Vagina (tissue), 2 donors: ENCODE measurements at places on chromosomes 1 and 21.
A peak's percentile ranks its signal among the peaks of the same experiment; 100 is the strongest.

GRCh38 chr1:33350611-33351280 lies 29.8 kb upstream of the A3GALT2 start:
- no peak for DNase-seq

DNA sequence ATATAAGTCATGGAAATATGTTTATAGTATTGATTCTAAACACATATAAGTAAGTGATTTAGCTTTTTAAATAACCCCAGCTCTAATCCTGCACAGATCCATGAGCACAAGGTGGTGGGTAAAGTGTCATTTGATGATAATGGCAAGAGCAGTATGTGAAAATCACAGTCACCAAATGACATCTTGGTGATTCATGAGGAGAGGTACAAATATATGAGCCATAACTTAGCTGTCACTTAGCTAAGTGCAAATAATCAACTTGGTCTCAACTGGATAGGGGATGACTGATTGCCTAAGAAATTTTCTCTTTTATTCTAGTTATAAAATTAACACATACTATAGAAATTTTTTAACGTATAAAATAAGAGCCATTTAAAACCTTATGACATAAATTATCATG lies 198.1 kb downstream of the ZZZ3 start:
- no peak for DNase-seq

DNA sequence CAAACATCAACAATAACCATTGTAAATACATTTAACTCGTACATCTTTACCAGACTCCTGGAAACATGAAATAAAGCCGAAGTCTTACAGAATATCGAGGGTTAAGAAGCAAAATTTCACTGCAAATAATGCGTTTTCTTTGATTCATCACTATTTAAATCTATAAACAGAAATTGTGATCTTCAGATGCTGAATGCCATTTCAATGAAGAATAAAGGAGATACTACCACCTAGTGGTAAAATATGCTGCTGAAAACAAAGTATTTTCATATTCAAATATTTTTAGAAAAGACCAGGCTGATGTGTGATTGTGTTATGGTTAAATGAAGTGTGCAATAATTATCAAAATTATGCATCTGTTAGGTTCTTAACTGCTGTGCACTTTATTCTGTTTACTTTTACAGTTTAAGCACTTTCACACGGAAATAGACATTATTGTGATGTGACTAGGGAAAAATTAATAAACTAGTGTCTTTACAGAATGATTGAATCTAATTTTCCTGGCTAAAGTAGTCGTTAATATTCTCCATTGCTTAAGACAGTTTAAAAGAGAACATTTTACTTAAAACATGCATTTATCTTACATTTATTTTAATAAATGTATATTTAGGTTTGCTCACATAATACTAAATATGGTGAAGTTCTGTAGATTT lies 1093.1 kb downstream of the MRPL39 start:
- no peak for DNase-seq

GRCh38 chr1:216749232-216749631 lies 26.0 kb upstream of the ESRRG start:
- DNase-seq, result no peak

DNA sequence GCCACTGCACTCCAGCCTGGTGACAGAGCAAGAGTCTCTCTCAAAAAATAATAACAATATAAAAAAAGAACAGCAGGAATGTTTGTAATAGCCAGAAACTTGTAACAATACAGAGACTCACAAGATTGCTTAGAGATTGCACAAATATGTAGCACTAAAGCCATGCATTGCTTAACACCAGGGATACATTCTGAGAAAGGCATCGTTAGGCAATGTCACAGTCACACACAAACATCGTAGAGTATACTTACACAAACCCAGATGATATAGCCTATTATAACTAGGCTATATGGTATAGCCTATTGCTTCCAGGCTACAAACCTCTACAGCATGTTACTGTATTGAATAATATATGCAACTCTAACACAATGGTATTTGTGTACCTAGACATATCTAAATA lies 45.3 kb downstream of the GPATCH2 start:
- no peak for DNase-seq

GRCh38 chr1:110634455-110635311 lies 28.5 kb upstream of the KCNA2 start:
- DNase-seq, result peak; percentile 89

GRCh38 chr1:205245096-205245495 lies 17.4 kb downstream of the TMCC2 start:
- DNase-seq, result no peak

DNA sequence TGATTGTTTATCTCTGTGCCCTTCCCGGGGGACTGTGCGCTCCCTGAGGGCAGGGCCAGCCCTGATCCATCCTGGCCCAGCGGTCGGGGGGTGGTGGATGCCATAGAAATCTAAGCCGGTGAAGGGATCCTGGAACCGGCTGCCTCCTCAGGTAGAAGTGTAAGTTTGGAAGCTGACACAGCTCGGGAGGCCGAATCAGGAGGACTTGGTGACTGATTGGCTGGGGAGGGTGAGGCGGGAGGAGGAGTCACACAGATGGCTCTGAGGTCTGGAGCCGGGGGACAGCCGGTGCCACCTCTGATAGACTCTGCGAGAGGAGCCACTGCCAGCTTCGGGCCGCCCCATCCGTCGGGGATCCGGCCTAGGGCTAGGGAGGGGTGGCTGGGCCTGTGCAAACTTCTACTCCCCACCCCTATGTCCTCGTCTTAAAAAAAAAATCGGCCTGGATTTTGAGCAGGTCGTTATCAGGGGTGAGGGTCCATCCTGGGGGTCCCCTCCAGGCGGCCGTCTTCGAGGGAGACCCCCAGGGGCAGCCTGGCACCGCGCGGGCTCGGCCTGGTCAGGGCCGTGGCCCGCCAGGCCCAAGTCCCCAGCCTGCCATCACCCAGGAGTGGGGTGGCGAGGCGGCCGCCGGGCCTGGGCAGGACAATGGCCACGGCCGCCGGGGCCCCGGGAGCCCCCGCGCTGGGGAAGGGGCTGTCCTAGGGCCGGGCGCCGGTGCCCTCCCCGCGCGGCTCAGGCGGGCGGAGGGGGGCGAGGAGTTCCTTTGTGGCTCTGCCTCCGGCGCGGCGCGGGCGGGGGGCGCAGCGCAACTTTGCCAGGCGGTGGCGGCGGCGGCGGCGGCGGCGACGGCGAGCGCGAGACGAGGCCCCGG lies 708 bp upstream of the ZNF362 start:
- DNase-seq, result no peak

DNA sequence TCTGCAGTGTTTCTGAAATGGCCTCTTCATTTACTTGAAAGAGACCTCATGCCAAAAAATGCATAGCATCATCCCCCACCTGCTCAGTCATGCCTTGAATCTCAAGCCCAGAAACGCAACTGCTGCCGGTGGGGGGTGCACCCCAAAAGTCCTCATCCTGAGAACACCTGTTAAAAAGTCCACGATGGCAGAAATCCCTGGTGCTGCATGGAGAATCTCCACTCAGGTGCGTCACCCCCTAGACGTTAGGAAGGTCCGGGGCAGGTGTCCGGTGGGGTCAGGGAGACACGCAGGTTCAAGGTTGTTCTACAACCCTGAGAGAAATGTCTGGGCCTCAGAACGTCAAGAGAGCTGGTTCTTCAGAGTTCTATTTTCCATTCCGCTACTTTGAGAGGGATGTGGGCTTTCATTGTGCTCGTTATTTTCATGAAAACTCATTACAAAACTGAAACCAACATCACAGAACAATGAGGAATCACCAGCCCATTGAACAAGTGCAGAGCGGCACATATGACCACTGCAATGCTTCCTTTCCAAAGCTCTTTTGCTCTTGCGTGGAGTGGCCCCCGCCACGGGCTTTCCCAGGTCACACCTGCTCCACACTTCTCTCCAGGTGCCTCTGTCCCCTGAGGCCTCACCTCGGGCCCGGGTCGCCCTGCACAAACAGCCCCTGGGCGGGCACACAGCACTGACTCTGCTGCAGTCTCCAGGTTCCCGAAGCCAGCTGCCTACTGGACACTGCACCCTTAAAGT lies 201.9 kb downstream of the TOMM20 start:
- peak; percentile 85 for DNase-seq

- DNase-seq, result no peak
These were observed 31.5 kb downstream of the FGGY start for GRCh38 chr1:59328353-59328752.

- DNase-seq, result no peak
These were observed 6.9 kb upstream of the TMEM81 start for GRCh38 chr1:205091043-205091740.

- no peak for DNase-seq
These were observed 44.0 kb downstream of the YARS1 start for GRCh38 chr1:32773018-32773763.

GRCh38 chr21:31142600-31142999 lies 104.3 kb upstream of the KRTAP19-8 start:
- no peak for DNase-seq

- no peak for DNase-seq
These were observed 30.3 kb upstream of the TMEM125 start for GRCh38 chr1:43239484-43239883.

DNA sequence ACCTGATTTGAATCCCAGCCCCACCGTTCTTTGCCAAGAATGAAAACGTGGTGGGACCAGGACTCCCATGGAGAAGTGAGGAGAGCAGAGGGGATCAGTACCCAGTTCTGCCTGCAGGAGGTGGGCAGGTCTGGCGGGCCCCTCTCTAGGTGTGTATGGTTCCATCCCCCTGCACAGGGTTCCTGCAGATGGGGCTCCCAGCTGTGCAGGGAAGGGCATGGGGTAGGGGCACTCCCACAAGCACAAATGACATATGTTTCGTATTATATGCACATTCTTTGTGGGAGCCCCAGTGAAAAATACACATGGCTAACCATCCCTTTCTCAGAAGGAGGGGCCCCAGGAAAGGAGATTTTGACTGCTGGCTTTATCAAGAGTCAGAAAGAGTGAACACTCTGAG lies 144.6 kb downstream of the PLPP3 start:
- no peak for DNase-seq

DNA sequence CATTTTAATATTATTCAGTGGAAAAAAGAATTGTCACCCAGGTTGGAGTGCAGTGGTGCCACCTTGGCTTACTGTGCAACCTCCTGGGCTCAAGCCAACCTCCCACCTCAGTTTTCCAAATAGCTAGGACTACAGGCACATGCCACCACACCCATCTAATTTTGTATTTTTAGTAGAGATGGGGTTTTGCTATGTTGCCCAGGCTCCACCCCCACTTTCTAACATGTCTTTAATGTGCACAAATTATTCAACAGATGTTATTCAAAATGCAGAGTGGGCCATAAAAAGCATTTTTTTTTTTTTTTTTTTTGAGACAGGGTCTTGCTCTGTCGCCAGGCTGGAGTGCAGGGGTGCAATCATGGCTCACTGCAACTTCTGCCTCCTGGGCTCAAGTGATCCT lies 17.3 kb downstream of the DDX59 start:
- no peak for DNase-seq

DNA sequence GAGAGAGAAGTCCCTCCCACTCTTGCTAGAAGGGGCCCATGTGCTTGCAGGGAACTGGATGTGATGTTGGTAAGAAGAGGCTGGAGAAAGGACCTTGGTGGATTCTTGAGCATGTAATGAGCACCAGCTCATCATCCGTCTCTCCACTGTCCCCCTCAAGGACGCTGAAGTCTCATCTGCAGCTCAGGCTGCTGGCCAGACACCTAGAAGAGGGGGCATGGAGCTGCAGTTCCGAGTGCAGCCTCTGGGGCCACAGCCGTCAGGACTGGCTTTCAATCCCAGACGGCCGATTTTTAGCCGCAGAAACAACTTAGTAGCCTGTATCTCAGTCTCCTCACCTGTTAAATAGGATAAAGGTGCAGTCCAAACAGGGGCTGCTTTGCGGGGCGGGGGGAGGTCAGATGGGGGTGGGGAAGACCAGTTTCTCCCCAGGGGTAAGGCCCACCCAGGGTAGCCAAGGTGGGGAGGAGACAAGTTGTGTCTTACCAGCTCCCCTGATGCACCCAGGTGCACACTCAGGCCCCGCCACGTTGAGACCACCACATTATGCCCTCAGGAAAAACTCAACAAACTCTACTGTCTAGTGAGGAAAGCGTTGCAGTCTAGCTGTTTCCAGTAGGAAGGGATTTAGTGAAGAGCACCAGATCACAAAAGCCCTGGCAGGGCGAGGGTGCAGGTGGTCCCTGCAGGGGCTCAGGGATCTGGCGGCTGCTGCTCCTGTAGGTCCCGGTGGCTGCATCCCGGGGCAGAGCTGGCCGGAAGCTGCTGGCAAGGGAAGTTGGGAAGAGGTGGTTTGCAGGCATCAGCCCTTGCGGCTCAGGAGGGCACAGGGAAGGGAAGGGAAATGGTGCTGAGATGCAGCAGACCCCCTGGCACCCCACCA lies 29.5 kb downstream of the LDLRAP1 start:
- DNase-seq, result no peak

- DNase-seq, result no peak
These were observed 194.3 kb downstream of the RPS6KC1 start for GRCh38 chr1:213245260-213245910.

- DNase-seq, result no peak
These were observed 61.4 kb downstream of the OLFML2B start for GRCh38 chr1:161962091-161962887.

- DNase-seq, result no peak
These were observed 53.8 kb upstream of the TARDBP start for GRCh38 chr1:10958614-10959013.

- DNase-seq, result no peak
These were observed 11.0 kb upstream of the TFF1 start for GRCh38 chr21:42377211-42377950.

DNA sequence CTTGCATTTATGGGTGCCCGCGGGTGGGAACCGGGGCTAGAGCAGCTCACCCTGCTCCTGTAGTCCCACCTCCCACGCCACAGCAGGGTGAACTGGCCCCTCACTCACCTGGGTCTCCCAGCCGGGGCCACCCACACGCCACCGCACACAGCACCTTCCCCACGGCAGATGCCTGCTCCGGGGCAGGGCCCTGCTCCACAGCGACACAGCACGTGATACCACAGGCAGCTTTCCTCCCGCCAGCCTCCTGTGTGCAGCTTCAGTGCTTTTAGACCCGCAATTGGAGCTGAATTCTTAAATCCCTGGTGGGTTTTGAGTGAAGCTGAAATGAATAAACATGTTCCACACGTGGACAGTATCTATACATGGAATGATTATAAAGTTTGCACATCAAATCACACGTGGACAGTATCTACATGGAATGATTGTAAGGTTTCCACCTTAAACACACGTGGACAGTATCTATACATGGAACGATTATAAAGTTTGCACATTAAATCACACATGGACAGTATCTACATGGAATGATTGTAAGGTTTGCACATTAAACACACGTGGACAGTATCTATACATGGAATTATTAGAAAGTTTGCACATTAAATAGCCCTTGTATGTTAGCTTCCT lies 93.1 kb upstream of the COL6A1 start:
- no peak for DNase-seq

- no peak for DNase-seq
These were observed 1.4 kb downstream of the CFAP45 start for GRCh38 chr1:159898527-159898926.

GRCh38 chr1:92461364-92462097 lies 25.2 kb downstream of the GFI1 start:
- no peak for DNase-seq
